ENCODE measurements at places on chromosomes 1 and 21.

- DNase-seq = no peak
Measured at GRCh38 chr1:153260585-153261280, 1.2 kb downstream of the LORICRIN start.

DNA sequence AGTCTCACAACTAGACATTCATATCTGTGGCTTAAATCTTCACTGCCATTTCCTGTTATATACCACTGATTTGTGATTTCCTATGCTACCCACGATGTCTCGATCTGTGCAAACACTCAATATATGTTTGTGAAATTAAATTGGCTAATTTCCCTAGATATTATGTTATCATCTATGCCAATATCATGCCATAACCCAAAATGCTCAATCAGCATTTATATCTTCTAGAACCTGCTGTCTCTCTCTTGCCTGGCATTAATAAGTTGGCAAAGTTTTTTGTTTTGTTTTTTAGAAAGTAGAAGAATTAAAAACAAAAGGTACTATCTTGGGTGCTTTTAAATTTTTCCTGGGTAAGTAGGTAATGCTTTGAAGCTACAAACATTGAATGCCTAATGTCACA, 358.5 kb upstream of the DAB1 start:
- DNase-seq = no peak

GRCh38 chr1:114581335-114582287, at the start of gene BCAS2:
Gene BCAS2, minus strand, starts transcription at chr1:114581615. Its CDS starts 24 bp downstream, at chr1:114581591.
- DNase-seq = peak; percentile 98

DNA sequence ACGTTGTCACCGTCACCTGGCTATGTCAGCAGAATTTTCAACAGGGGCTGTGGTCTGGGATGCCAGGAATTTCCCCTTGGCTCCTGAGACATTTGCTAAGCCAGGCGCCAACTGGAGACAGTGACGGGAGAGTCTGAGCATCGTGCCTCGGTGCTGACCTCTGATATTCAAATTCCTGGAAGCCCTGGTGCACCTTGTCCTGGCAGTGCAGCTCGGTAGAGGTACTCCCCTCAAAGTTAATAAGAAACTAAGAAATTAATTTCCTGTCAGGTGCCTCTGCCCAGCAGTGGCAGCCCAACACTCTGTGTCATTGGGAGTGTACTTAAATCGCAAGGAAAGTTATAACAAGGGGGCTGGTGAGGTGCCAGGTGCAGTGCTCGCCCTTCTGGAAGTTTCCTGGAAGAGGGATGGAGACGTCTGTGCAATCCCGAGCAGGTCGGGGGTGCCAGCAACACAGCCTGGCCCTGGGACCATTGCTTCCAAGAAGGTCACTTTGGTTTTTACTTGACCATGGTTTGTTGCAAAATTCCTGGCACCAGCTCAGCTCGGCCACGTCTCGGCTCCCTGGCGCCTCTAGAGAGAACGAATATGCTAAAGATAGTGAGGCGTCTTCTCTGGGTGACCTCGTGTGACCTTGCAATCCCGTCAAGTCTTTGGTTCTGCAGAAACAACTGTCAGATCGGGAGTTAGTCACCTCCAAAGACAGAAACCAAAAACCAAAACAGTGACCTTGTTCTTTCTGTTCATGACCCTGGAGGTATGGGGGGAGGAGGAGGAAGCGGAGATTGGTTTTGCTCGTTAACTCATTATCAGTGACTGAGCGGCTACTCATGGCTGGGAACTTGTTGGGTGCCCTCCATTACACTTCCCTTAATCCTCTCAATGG, 149.5 kb upstream of the VAMP3 start:
- DNase-seq = no peak

- DNase-seq = no peak
Measured at GRCh38 chr1:148372731-148373130, 110.4 kb downstream of the PPIAL4G start.

GRCh38 chr1:32719681-32720275, 17.2 kb upstream of the SYNC start:
- DNase-seq = no peak

GRCh38 chr1:119791377-119791776, 19.9 kb downstream of the REG4 start:
- DNase-seq = no peak

GRCh38 chr1:5968161-5968736, 24.0 kb downstream of the NPHP4 start:
- DNase-seq = no peak

DNA sequence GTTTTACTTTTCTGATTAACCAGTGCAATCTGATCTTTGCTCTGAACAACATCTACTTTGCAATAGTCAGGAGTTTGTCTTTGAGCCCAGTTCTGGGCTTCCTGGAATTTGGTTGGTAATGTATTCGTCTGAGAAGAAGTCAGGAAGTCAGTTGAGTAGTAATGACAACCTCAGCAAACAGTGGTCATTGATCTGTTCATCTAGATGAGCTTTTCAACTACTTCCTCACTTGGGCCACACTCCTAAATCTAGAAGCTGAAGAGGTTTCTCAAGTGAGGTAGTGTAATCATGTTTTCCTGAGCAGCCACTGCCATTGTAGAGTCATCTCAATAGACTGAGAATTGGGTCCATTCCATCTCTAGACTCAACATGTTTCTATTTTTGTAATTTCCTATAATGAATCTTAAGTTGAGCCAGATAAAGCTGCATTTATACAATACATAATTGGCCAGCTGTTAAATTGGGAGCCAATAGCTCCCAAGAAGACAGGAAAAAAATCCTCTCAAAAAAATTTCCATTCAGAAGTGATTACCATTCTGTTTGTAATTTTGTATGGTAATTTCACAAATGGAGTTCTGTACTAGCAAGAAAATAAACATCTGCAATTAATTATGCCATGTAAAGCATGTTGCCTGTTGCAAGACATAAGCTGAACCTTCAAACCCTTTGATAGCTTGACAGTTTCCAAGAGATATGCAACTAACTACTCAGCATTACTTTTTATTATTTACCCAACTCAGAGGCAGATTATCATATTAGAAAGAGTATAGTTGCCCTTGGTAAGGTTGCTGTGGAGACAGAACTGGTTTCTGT, 49.6 kb downstream of the WDR64 start:
- DNase-seq = no peak

GRCh38 chr21:19724081-19724480, 1274.1 kb upstream of the NCAM2 start:
- DNase-seq = no peak

DNA sequence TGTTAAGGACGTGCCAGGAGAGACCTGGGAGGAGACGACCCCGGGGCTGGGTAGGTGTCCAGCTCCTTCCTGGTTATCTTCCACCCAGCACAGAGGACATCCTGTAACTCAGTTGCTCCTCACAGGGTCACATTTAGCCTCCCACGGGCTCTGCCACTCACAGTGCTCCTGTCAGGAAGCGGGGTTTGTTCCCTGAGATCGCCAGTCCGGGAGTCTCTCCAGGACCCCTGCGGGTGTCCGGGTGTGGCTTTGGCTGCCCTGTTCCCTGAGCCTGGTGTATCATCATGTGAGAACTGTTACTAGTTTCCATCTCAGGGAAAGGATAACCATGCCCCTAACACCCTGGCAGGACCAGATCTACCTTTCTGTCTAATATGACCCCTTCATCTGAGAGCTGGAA, 158.2 kb upstream of the RUNX1 start:
- no peak for DNase-seq

DNA sequence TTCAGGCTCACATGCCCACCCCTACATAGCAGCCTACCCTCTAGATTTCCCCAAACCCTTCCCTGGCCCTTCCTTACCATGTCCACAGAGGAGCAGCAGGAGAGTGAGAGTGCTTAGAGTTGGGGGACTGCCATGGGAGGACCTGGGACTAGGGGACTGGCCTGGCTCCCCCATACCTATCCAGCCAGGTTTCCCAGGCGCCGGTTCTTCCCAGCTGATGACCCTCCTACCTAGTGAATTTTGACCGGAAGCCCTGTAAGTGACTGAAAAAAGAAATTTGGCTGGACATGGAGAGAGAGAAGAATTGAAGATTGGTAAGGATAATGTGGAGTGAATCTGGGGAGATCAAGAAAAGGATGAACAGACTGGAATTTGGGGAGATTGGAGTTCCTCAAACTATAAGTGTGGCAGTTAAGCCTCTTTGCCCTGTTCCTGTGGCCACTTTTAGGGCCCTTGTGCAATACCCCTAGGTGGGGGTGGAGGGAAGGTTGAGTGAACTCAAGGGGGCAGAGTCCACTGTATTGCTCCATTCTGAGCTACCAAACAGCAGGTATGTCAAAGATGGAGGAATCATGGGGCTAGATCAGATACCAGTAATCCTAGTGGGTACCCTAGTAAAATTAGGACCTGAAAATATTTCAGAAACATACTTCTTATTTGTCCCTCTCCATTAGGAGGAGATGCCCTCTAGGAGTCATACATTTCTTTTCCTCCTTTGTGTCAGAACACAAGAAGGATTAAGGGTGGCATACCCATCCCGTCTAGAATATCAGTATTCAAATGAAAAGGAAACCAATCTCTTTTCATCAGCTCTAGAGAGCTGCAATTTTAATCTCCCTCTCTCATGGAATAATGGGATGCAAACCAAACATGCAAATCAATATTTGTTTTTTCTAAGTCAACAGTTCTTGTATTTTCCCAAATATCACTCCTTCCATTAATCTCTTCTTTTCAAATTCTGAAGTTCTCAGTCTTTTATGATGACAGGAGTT, 1.2 kb downstream of the HJV start:
- no peak for DNase-seq

- no peak for DNase-seq
Measured at GRCh38 chr1:31804098-31804497, 11.7 kb downstream of the SPOCD1 start.

DNA sequence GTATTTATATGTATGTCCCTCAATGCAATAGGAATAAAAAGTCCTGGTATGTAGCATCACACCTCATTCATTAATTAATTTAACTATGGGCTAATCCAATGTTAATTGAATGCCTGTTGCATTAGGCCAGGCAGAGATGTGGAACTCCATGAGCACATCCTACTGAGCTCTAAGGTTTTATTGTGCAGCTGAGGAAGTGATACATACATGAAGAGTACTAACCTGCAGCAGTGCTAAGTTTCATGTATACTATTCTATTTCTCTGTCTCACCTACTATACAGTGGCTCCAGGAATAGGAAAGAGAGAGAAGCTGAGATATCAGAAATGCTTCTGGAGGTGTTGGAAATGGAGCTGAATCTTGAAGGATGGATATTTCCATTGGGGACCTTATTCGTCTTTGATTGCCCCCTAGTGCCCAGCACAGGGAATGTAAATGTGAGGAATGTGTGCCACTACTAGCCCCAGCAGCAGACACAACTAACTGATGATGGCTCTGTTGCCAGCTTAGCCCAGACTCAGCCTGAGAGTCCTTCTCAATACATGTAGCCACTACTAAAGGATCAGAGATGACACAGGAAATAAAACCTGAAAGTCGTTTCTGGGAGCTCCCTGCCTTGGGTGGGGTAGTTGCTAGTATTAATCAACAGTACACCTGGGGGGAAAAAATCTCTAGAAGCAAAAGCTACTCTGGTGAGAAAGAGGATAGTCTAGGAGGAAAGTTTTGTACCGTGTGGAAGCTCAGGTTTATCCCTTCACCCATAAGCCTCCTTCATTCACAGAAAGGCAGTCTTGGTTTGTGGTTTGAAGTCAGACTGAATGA, 173.3 kb upstream of the FOXD3 start:
- no peak for DNase-seq

- DNase-seq = no peak
Measured at GRCh38 chr1:90187323-90187585, 192.3 kb downstream of the ZNF326 start.

DNA sequence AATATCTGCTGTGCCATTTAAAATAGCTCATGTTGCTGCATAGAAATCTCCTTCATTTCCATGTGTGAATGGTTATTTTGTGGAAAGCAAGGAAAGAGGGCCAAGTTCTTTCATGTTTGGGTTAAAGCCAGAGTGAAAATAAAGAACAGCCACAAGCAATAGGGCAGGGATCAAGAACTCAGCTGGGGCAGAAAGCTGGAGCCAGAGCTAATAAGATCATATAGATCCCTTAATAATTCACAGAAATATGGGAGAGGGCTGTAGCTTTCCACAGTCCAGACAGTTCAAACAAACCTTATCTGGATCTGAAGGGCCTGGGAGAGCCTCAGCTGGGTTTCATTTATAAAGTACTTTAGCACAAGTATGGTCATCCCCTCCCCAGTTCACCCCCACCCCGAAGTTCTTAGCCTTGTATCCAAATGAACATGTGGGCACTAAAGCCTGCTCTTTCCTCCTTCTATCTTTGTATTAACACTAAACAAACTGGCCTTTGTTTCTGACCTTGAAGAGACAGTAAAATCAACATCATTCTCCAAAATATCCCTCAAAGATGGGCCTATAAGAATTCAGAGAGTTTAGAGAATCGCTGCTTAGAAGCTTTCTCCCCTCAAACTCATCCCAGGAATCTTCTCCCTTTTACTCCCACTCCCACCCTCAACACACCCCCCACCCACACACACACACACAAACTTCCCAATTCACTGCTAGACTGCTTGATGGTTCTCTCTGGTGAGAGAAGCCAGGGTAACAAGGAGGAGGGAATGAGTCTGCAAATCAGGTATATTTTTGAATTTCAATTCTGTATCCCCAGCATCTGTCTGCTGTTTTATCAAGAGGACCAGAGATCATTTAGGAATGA, 41.7 kb downstream of the UTP25 start:
- peak; percentile 37 for DNase-seq

DNA sequence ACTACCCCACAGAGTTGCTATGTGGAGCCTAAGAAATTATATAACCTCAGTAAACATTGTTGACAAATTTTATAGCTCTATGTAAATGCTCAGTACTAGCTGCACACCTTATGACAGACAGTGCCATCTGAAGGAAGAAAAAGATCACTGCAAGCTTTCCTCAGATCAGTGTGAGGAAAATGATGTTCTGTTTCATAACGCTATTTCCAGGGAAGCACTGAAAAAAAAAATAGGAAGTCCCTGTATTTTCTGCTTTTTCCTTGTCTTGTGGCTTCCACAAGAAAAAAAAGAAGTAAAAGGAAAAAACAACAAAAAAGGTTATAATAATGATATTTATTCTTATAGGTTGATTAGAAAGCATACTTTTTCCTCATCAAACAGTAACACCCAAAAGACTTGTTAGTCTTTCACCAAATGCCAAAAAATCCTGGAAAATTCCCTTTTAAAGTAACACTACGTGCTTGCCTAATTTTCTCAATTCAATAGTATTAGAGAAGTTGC, 23.2 kb downstream of the LYST start:
- no peak for DNase-seq

GRCh38 chr1:117244971-117245370, 34.2 kb upstream of the VTCN1 start:
- no peak for DNase-seq

DNA sequence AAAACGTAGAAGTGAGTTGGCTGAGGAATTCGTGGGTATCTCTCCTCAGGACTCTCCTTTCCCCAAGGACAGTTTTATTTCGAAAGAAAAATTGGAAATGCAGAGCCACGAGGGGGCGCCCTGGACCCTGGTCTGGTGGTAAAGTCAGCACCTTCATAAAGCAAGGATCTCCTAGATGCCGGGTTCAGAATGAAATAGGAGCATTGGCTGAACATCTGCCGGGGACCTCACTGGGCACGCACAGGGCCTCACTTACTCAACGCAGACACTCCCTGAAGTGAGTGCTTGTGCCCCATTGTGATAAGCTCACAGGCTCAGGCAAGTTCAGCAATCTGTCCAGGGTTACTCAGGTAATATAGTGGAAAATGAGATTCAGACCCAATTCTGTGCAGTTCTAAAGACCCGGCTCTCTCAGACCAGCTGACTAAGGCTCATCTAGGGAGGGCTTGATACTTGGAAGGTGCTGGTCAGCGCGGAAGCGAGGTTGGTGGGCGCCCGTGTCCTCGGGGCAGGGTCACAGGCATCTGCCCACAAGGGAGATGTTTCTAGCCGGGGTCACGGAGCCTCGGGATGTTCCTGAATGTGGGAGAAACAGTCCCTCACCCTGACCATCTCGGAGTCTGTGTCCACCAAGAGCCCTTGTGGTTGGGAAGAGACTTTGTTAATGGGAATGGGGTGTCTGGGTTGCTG, 55.7 kb upstream of the ETV3 start:
- DNase-seq = peak; percentile 32

All from right lung (tissue), 10 donors.